Mesenchymal stem cell (in vitro differentiated cells and primary cell): ENCODE measurements at places on chromosomes 11 and 22.
A peak's percentile ranks its signal among the peaks of the same experiment; 100 is the strongest.

GRCh38 chr22:40862537-40862936 lies 624 bp upstream of the DNAJB7 start:
- H3K4me1 ChIP-seq, result peaks cover 4% of the 10 kb centered on the region
- H3K27me3 ChIP-seq, result no peaks in the 10 kb centered on the region
- no peak overlapping the region for H3K27ac ChIP-seq
- H3K4me3 ChIP-seq, result no peak overlapping the region
- no peak for DNase-seq

- no peak for DNase-seq
- H3K27me3 ChIP-seq, result peaks cover 97% of the 10 kb centered on the region
- no peaks in the 10 kb centered on the region for H3K36me3 ChIP-seq
- H3K4me1 ChIP-seq, result no peaks in the 10 kb centered on the region
These were observed 38.2 kb downstream of the SCUBE1 start for GRCh38 chr22:43304831-43305590.

DNA sequence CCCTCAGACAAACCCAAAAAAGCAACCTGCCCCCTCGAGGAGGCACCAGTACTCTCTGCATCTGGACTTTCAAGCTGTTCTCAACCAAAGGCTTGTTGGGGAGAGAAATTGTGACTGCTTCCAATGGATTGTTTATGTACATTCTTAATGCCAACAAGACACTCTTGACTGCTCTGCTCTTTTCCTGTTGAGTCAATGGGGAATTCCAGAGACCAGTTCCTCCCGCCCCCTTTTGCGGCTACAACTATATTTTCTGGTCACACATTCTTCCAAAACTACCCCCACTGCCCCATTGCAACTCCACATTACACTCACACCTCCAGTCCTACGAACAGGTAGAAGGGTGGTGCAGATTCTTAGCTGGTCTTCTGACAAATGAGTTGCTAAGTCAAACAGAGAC lies 187.0 kb downstream of the DSCAML1 start:
- DNase-seq, result no peak
- no peaks in the 10 kb centered on the region for H3K27me3 ChIP-seq
- H3K4me1 ChIP-seq, result peaks cover 23% of the 10 kb centered on the region
- no peak overlapping the region for H3K4me3 ChIP-seq
- H3K27ac ChIP-seq, result peak overlapping the region; percentile 3
- no peaks in the 10 kb centered on the region for H3K36me3 ChIP-seq

- peak; percentile 76 for DNase-seq
- no peaks in the 10 kb centered on the region for H3K36me3 ChIP-seq
- peaks cover 10% of the 10 kb centered on the region for H3K4me1 ChIP-seq
- H3K27me3 ChIP-seq, result no peaks in the 10 kb centered on the region
These were observed 87.4 kb upstream of the ARHGAP32 start for GRCh38 chr11:129279326-129280026.

DNA sequence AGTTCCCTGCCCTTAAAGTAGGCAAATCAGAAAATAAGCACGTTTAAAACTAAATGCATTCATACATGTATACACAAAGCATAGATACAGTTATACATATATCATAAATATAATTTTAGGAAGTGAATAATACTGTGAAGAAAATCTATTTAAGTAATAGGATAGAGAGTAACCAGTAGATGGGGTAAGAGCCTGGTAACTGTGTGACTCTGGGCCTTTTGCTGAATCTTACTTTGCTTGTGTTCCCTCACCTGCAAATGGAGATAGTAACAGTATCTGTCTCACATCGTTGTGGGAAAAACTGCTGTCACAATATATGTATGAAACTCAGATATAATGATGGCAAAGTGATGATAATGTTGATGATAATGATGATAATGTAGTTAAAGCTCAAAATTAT lies 29.9 kb downstream of the MS4A2 start:
- H3K36me3 ChIP-seq, result no peaks in the 10 kb centered on the region
- DNase-seq, result no peak
- H3K4me1 ChIP-seq, result no peaks in the 10 kb centered on the region
- H3K27me3 ChIP-seq, result no peaks in the 10 kb centered on the region

DNA sequence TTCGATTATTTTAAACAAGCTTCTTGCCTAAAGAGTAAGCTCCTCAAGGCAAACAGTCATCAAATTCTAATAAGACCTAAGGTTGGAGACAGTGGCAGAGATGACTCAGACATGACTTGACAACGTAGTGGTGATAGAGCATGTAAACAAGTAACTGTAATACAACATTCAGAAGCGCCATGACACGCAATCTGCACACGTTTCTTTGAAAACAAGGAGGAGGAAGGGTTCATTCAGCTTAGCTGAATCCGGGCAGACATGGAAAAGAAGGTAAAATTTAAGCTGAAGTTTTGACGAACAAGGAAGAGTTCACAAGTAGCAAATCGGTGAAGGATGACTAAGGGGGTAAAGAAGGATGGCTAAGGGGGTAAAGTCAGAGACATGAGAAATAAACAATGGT lies 152.4 kb upstream of the ZC3H12C start:
- no peaks in the 10 kb centered on the region for H3K36me3 ChIP-seq
- no peaks in the 10 kb centered on the region for H3K27me3 ChIP-seq
- no peaks in the 10 kb centered on the region for H3K4me1 ChIP-seq
- H3K4me3 ChIP-seq, result no peak overlapping the region
- no peak overlapping the region for H3K27ac ChIP-seq

DNA sequence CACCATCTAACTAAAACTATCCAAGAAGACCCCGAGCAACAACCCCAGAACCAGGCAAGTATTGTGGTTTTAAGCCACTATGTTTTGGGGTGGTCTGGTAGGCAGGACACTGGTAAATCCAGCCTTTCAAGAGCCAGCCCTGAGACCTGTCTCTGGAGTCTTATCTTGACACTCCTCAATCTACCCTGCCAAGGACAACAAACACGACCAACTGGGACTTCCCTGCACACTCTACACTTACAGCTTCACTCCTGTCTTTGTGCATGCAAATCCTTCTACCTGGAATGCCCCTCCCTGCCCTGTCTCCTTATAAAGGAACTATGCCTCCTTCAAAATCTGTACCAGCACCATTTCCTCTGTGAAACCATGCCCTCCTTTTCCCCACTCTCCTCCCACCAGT lies 107.3 kb downstream of the RPL27A start:
- H3K4me1 ChIP-seq, result peaks cover 2% of the 10 kb centered on the region
- no peak for DNase-seq
- no peaks in the 10 kb centered on the region for H3K27me3 ChIP-seq
- H3K4me3 ChIP-seq, result no peak overlapping the region
- H3K36me3 ChIP-seq, result peaks cover 27% of the 10 kb centered on the region

DNA sequence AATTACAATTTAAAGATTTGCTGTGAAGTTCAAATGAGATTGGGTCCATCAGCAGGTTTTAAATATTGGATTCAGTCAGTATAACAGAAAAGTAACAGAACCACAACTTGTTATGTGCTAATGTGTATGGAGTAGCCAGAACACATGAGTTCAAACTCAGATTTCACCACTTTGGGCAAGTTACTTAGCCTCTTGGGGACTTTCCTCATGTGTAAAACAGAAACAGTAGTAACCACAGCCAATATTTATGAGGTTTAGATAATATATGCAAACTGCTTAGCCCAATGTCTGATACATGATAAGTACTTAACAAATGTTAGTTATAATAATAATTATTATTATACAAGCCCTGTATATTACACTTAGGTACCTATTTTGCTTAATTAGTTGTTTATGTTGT lies 21.8 kb upstream of the SLC5A12 start:
- H3K27me3 ChIP-seq, result no peaks in the 10 kb centered on the region
- no peak overlapping the region for H3K4me3 ChIP-seq
- H3K36me3 ChIP-seq, result no peaks in the 10 kb centered on the region
- no peaks in the 10 kb centered on the region for H3K4me1 ChIP-seq
- H3K27ac ChIP-seq, result no peak overlapping the region

DNA sequence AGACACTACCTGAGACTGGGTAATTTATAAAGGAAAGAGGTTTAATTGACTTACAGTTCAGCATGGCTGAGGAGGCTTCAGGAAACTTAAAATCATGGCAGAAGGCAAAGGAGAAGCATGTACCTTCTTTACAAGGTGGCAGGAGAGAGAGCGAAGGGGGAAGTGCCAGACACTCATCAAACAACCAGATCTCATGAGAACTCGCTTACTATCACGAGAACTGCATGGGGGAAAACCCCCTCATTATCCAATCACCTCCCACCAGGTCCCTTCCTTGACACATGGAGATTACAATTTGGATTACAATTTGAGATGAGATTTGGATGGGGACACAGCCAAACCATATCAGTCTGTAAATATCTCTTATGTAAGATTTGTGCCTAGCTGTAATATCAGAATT lies 50.9 kb upstream of the ATXN10 start:
- no peaks in the 10 kb centered on the region for H3K36me3 ChIP-seq
- H3K27me3 ChIP-seq, result no peaks in the 10 kb centered on the region
- no peak overlapping the region for H3K27ac ChIP-seq
- no peak overlapping the region for H3K4me3 ChIP-seq
- DNase-seq, result no peak

DNA sequence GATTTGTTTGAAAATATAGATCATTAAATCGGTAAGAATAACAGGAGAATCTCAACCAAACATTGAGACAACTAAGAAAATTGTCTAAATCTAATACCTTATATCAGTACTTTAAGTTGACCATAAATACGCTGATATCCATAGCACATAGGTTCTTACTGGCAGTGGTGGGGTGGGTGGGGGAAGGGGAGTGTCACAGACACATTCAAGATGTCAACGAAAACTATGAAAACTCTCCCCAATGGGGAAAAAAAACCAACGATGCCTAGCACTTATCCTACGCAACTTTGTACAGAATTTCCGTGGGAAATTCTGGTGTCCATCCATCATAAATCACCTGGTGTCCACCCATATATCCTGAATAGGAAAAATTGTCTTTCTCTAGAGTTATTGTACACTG lies 6.2 kb downstream of the GRAP2 start:
- H3K4me3 ChIP-seq, result no peak overlapping the region
- H3K36me3 ChIP-seq, result no peaks in the 10 kb centered on the region
- H3K27me3 ChIP-seq, result peaks cover 29% of the 10 kb centered on the region
- no peaks in the 10 kb centered on the region for H3K4me1 ChIP-seq
- DNase-seq, result no peak
- H3K27ac ChIP-seq, result no peak overlapping the region

- no peak overlapping the region for H3K27ac ChIP-seq
- H3K4me1 ChIP-seq, result peaks cover 2% of the 10 kb centered on the region
- peak; percentile 7 for DNase-seq
- H3K27me3 ChIP-seq, result peaks cover 16% of the 10 kb centered on the region
These were observed 42.8 kb upstream of the CCND1 start for GRCh38 chr11:69598147-69598546.

GRCh38 chr11:112161012-112161411 lies 2.9 kb downstream of the IL18 start:
- H3K27me3 ChIP-seq, result no peaks in the 10 kb centered on the region
- no peak overlapping the region for H3K4me3 ChIP-seq

- H3K27ac ChIP-seq, result no peak overlapping the region
- H3K4me3 ChIP-seq, result no peak overlapping the region
- H3K4me1 ChIP-seq, result no peaks in the 10 kb centered on the region
- no peaks in the 10 kb centered on the region for H3K27me3 ChIP-seq
These were observed 12.9 kb downstream of the CHEK2 start for GRCh38 chr22:28728621-28729313.

- no peaks in the 10 kb centered on the region for H3K36me3 ChIP-seq
- no peak overlapping the region for H3K4me3 ChIP-seq
- H3K4me1 ChIP-seq, result no peaks in the 10 kb centered on the region
- peaks cover 47% of the 10 kb centered on the region for H3K27me3 ChIP-seq
- DNase-seq, result no peak
- H3K27ac ChIP-seq, result no peak overlapping the region
These were observed 589.5 kb upstream of the CADM1 start for GRCh38 chr11:116093481-116094270.

- peak overlapping the region; percentile 50 for H3K27ac ChIP-seq
- no peaks in the 10 kb centered on the region for H3K27me3 ChIP-seq
- peaks cover 19% of the 10 kb centered on the region for H3K4me1 ChIP-seq
These were observed 635 bp upstream of the LDHA start for GRCh38 chr11:18393581-18394274.

- no peaks in the 10 kb centered on the region for H3K36me3 ChIP-seq
- DNase-seq, result no peak
- peaks cover 1% of the 10 kb centered on the region for H3K4me1 ChIP-seq
- no peak overlapping the region for H3K4me3 ChIP-seq
- H3K27me3 ChIP-seq, result no peaks in the 10 kb centered on the region
These were observed 192.5 kb downstream of the DDX10 start for GRCh38 chr11:108857382-108857781.

GRCh38 chr11:68358416-68358815 lies 46.0 kb downstream of the LRP5 start:
- H3K4me1 ChIP-seq, result peaks cover 31% of the 10 kb centered on the region
- peaks cover 13% of the 10 kb centered on the region for H3K36me3 ChIP-seq
- no peak overlapping the region for H3K4me3 ChIP-seq
- no peak for DNase-seq
- H3K27ac ChIP-seq, result peak overlapping the region; percentile 14
- no peaks in the 10 kb centered on the region for H3K27me3 ChIP-seq

- no peaks in the 10 kb centered on the region for H3K27me3 ChIP-seq
- H3K4me1 ChIP-seq, result peaks cover 54% of the 10 kb centered on the region
- peak overlapping the region; percentile 8 for H3K27ac ChIP-seq
- H3K36me3 ChIP-seq, result peaks cover 25% of the 10 kb centered on the region
- peak overlapping the region; percentile 91 for H3K4me3 ChIP-seq
These were observed 772 bp downstream of the SBF1 start for GRCh38 chr22:50473855-50474671.

- no peak overlapping the region for H3K27ac ChIP-seq
- H3K36me3 ChIP-seq, result no peaks in the 10 kb centered on the region
- H3K4me1 ChIP-seq, result no peaks in the 10 kb centered on the region
These were observed 10.4 kb upstream of the HIKESHI start for GRCh38 chr11:86291466-86292262.

- H3K36me3 ChIP-seq, result no peaks in the 10 kb centered on the region
- no peaks in the 10 kb centered on the region for H3K27me3 ChIP-seq
- peak overlapping the region; percentile 17 for H3K4me3 ChIP-seq
These were observed 74.5 kb downstream of the RPL27A start for GRCh38 chr11:8757047-8757446.

- peaks cover 1% of the 10 kb centered on the region for H3K4me1 ChIP-seq
- H3K27me3 ChIP-seq, result peaks cover 43% of the 10 kb centered on the region
- DNase-seq, result no peak
- H3K4me3 ChIP-seq, result no peak overlapping the region
- no peaks in the 10 kb centered on the region for H3K36me3 ChIP-seq
These were observed 36.5 kb upstream of the TOLLIP start for GRCh38 chr11:1345737-1346513.

GRCh38 chr22:44759430-44760310 lies 7.3 kb downstream of the ARHGAP8 start:
- DNase-seq, result no peak
- H3K4me1 ChIP-seq, result peaks cover 14% of the 10 kb centered on the region
- H3K27me3 ChIP-seq, result peaks cover 41% of the 10 kb centered on the region

GRCh38 chr11:105429096-105429910 lies 180.6 kb upstream of the GRIA4 start:
- no peak overlapping the region for H3K4me3 ChIP-seq
- no peaks in the 10 kb centered on the region for H3K4me1 ChIP-seq
- no peak for DNase-seq
- H3K27ac ChIP-seq, result no peak overlapping the region
- H3K27me3 ChIP-seq, result no peaks in the 10 kb centered on the region
- no peaks in the 10 kb centered on the region for H3K36me3 ChIP-seq

DNA sequence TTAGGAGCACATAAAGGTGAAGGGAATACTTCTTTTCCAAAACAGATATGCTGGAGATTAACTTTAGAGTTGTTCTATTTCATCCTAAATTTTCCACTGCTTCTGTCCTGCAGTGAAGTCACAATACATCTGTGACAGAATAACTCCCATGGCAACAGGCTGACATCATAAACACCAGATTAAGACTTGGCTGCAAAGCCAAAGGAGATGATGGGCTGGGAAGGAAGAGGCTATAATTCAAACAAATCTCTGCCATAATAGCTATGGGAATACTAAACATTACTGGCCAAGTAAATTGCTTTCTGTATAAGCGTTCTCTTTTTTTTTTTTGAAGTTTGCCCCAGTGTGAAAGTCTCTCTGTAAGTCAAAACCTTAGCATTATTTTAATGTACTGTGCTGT lies 107.7 kb downstream of the CADM1 start:
- no peaks in the 10 kb centered on the region for H3K36me3 ChIP-seq
- no peak overlapping the region for H3K4me3 ChIP-seq
- H3K27me3 ChIP-seq, result no peaks in the 10 kb centered on the region
- no peak overlapping the region for H3K27ac ChIP-seq
- no peaks in the 10 kb centered on the region for H3K4me1 ChIP-seq
- no peak for DNase-seq
